ENCODE measurements at places on chromosomes 1 and 21.

GRCh38 chr1:113401728-113402127 is 11.4 kb downstream of the MAGI3 start:
- no peak for DNase-seq

DNA sequence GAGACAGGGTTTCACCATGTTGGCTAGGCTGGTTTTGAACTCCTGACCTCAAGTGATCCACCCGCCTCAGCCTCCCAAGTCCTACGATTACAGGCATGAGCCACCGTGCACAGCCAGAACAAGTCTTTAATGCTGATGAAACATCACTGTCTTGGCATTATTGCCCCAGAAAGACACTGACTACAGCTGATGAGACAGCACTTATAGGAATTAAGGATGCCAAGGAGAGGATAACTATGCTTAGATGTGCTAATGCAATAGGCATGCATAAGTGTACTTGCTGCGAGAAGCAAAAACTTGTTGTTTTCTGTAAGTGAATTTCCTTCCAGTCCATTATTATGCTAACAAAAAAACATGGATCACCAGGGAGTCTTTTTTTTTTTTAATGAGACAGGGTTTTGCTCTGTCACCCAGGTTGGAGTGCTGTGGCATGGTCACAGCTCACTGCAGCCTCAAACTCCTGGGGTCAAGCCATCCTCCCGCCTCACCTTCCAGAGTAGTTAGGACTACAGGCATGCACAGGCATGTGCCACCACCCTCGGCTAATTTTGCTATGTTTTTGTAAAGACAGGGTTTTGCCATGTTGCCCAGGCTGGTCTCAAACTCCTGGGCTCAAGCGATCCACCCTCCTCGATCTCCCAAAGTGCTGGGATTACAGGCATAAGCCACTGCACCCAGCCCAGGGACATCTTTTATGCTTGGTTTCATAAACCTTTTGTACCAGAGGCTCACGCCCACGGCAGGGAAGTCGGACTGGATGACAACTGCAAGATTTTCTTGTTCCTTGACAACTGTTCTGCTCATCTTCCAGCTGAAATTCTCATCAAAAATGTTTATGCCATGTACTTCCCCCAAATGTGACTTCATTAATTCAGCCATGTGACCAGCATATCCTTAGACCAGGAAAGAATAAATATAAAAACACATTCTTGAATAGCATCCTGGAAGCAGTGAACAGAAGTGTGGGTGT is 23.1 kb downstream of the RHEX start:
- DNase-seq = no peak

DNA sequence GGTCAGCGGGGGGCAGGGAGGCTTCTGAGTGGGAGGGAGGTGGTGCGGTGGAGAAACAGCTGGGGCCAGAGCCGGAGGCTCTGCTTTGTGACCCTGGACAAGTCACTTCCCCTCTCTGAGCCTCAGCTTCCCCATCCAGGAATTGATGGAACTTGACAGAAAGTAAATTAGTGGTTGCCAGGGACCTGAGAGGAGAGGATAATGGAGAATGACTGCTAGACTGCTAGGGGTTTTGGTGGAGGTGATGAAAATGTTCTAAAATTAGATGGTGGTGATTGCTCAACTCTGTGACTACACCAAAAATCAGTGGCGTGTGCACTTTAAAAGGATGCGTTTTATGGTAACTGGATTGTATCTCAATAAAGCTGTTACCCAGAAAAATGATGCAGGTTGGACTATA is 100.9 kb downstream of the ARHGEF10L start:
- DNase-seq = no peak

GRCh38 chr1:3211582-3212375 is 142.8 kb downstream of the PRDM16 start:
- no peak for DNase-seq

DNA sequence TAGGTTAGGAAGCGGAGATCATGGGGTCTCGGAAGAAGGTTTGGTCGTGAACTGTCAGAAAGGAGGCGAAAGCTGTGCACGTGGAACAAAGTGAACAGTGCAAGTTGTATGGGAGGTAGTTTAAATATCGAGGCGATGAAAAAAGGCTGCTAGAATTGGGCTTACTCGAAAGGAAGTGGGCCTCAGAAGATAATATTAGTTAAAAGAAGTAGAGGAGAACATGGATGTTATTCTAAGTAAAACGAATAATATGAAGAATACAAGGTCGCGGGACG is 571 bp downstream of the WDR3 start:
- no peak for DNase-seq
